Effector memory CD4-positive, alpha-beta T cell (primary cell): ENCODE measurements at places on chromosomes 2 and 18.

DNA sequence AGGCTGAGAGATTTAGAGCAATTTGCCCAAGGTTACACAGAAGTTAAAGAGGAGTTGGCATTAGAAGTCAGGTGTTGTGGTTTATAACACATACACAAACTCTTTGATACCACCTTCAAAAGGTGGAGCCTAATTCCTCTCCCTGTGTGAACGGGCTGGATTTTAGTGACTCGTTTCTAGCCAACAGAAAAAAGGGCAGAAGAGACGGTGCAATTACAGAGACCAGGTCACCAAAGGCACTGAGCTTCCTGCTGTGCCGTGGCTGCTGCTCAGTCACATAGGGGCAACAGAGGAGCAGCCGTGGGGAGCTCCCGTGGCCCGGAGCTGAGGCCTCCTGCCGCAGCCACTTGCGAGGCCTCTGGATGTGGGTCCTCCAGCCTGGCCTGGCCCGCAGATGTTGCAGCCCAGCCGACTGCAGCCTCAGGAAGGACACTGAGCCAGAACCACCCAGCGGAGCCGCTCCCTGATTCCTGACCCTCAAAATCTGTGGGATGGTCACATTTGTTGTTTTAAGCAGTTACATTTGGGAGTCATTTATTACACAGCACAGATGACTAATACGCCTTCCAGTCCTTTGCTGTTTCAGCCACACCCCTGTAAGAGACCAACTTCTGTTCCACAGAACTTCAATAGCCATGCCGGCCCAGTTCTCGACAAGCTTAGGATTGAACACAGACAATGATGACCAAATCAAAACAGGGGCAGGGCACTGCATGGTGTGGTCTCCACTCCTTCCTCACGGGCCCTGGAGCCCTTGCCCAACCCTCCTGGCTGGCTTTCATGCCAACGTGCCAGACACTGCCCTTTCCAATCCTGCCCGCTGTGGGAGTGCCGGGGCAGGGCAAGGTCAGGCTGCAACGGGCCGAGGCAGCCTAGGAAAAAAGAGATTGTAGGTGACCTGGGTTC is 17.1 kb downstream of the EDAR start:
- no peak for DNase-seq

DNA sequence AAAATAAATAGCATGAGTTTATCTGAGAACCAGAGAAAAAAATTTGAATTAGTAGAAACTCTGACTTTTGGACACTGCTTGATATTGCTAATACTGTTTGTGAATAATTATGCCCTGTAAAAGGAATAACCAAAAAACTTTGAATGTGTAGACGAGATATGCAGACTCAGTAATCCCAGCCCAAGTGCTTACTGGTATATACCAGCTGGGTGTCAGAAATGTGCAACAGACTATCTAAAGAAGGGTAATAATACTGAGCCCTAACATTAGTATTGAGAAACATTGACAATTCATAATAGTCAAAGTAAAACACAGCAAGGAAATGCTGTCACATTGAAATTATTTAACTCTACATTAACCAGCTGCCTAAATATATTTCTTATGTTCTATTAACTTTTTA is 60.5 kb upstream of the ZC3H15 start:
- DNase-seq = no peak

GRCh38 chr2:104474716-104475115 is 379.2 kb upstream of the POU3F3 start:
- DNase-seq = no peak

DNA sequence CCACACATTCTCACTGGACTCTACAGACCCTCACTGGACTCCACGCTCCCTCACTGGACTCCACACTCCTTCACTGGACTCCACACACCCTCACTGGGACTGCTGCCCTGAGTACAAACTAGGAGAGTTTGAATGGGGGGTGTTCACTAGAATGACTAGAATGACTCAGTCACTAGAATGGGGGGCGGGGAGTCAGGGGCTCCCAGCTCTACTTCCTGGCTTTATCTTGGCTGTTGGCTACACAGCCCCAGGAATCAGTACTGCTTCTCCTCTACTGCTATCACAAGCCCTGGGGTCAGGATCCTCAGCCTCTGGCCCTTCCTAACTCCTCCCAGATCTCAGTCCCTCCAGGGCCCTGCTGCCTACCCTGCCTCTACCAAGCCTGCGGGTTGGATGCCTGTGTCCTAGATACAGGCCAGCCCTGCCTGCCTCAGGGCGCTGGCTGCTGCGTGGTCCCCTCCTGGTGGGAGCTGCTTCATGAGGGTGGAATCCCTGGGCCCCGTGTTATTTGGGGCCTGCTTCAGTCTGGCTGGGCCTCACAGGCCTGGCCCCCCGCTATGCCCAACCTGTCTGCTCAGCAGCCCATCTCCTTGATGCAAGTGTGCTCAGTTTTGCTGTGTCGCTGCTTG is 7.8 kb downstream of the PTMA start:
- DNase-seq = no peak

DNA sequence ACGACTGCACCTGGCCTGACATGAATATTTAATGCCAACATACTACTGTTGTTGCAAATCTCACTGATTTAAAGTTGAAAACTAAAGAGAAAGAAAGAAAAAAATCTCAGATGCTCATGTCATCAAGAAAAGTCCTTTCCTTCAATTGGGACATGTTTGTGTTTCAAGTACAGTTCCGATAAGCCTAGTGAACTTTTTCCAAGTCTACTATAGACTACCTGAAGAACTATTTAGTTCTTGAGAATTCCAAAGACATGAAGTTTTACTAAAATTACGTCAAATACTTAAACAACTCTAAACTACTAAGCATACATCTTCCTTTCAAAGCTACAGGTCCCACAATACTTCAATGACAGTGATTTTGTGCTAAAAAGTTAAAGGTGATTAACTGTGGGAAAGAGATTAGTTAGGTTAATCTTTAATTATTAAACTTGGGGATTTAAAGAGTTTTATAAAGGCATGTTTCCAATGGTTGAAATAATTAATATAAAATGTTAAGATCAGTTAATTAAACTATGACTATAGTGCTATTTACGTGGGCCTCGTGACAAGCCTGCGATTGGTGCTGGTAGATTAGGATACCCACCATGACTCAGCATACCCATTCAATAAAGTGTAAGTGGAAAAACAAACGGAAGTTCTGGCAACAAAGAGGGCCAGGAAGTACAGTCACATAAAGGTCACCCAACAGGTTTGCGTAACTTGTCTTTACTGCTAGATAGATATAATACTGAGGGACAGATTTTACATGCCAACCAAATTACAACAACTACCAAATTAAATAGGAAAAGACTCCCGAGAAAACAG is 55.5 kb downstream of the SEPTIN10 start:
- DNase-seq = no peak

GRCh38 chr2:38436227-38436664 is 59.2 kb upstream of the ATL2 start:
- no peak for DNase-seq

GRCh38 chr2:131103165-131103564 is 2.0 kb upstream of the PLEKHB2 start:
- no peak for DNase-seq

DNA sequence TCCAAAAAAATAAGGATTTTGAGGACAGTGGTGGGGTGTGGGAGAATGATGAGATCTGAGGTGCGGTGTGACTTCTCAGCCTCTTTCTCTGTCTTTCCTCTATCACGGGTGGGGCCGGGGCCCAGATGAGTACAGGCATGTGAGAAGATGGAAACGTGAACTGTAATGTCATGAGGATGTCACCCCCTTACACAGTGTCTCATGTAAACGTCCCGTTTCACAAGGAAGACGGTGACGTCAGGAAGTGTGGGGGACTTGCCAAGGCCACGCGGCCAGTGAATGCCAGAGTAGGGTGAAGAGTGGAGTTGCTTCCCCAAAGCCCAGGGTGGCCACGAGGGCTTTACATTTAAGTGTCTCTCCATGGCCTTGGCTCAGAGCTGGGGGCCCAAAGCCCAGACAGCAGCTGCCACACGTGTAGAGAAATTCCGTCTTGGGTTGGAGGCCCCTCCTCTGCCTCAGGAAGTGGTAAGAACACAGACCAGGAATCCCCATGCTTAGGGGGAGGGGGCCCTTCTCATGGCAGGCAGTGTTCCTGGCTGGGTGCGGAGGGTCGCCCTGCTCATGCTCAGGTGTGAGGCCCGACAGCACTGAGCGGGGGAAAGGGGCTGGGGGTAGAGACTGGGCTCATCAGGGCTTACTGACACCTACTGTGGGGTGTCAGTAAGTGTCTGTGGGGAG is 80.9 kb upstream of the SMAD7 start:
- no peak for DNase-seq

GRCh38 chr2:119941388-119941787 is 71.5 kb upstream of the EPB41L5 start:
- DNase-seq = no peak

DNA sequence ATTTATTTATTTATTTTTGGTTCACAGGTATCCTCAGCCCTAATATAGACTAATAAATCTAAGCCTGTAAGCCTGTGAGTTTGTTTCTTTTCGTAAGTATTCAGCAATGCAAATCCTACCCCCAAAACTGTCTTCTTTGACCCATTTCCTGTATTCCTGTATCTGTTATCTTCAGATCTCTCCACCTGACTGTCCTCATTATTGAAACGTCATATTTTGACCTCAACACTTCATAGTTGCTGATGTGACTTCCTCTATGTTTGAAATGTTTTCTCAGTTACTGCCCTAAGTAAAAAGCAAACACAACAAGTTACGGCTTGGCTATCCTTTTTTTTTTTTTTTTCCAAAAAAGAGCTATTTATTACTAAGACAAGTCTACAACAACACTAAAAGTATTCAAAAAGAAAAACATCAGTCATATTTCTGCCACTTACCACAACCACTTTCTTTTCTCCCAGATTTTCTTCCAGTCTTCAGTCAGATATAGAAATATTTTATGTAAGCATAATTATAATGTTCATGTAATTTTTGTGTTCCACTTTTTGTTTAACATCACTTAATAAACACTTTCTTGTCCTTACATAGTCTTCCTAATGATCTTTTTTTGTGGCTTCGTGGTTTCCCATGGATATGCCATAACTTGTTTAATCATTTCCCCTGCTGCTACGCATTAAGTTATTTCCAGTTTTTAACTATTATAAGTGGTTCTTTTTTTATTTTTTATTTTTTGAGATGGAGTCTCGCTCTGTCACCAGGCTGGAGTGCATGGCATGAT is 45.0 kb upstream of the EML4 start:
- no peak for DNase-seq
